A549 treated with ZK216348 at 1 μM for 4 hours (cell line): ENCODE measurements at places on chromosomes 1 and 21. TPM values are rescaled to one million over a fixed set of nuclear protein-coding genes. Genes with fewer than 3 reads are reported as not detected.

FAM78B gene
- total RNA-seq: 0.07 to 0.32 TPM (median 0.27 TPM) in 5 replicates

NBPF1 gene
- 13.9 to 26.9 TPM (median 23.6 TPM) in 5 replicates for total RNA-seq

GDAP2 gene
- total RNA-seq: 6.7 to 9.8 TPM (median 8.3 TPM) in 5 replicates

AMY2A gene
- not detected in 5 replicates for total RNA-seq

ZNF683 gene
- total RNA-seq: not detected in 5 replicates

AGT gene
- total RNA-seq: 0.07 to 0.19 TPM (median 0.12 TPM) in 4 of 5 replicates, not detected in the other

NBPF10 gene
- total RNA-seq: 0.55 to 0.85 TPM (median 0.67 TPM) in 5 replicates

ZDHHC18 gene
- 31.9 to 43.5 TPM (median 40.6 TPM) in 5 replicates for total RNA-seq

RIPK4 gene
- total RNA-seq: 12.3 to 19.8 TPM (median 17.7 TPM) in 5 replicates

UTS2 gene
- total RNA-seq: not detected in 5 replicates

ERMAP gene
- total RNA-seq: 3.1 to 4.2 TPM (median 3.9 TPM) in 5 replicates

OR2G3 gene
- not detected in 5 replicates for total RNA-seq

GPR61 gene
- total RNA-seq: not detected in 5 replicates

LRRC39 gene
- total RNA-seq: 0.11 to 0.23 TPM (median 0.20 TPM) in 3 of 5 replicates, not detected in the others
